GM04503 (cell line): ENCODE measurements at places on chromosomes 5 and 9.

GRCh38 chr9:99474186-99474585 lies 252.1 kb downstream of the SEC61B start:
- no peak for DNase-seq

GRCh38 chr9:101711330-101711941 lies 27.0 kb downstream of the GRIN3A start:
- no peak for DNase-seq

DNA sequence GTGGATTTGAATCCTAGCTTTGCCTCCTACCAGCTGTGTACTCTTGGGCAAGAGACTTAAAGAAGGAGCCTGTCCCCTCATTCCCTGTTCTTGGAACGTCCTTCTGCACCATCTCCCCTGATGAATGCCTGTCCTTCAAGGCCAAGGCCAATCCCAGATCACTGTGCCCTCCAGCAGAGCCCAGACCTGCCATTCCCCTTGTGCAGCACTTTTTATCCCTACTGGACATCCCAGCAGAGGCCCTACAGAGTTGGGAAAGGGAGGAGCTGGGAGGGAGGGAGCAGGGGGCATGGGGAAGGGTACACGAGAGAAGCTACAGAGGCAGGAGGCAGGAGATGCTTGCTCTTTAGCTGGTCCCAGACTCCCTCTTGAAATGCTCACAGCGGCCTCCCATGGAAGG lies 223.9 kb downstream of the PBX3 start:
- no peak for DNase-seq

- DNase-seq: no peak
These were observed 2.5 kb downstream of the TLX3 start for GRCh38 chr5:171311322-171312077.
